ENCODE measurements at places on chromosomes 13 and 19.

GRCh38 chr19:57587529-57587928, 3.6 kb downstream of the ZIK1 start:
- DNase-seq, result no peak

DNA sequence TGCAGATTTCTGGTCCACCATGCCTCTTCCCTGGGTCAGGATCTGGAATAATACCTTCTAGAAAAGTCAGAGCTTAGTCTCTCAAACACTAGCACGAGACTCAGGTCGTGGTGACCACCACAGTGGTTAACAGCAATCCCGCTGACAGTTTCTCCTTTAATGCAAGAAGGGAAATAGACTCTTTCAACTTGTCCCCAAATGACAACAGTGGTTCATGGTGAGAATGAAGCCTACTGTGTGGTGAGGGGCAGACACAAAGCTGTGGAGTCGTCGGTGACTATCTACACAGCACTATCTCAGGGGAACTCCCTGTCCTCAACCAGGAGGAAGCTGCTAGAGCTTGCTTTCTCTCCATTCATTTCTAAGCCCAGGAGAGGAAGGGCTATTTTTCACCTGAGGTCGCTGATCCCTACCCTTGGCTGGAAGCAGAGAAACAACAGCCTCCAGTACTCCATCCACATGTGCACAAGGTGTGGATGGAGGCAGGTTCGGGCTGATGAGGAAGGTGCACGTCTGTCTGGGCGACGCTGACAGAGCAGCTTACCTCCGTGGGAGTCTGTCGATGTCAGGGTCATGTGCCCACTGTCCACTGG, 72.4 kb downstream of the STK24 start:
- no peak for DNase-seq

GRCh38 chr13:67296511-67296910, 66.4 kb upstream of the PCDH9 start:
- no peak for DNase-seq

GRCh38 chr13:110275931-110276552, 30.9 kb downstream of the COL4A1 start:
- DNase-seq, result no peak

GRCh38 chr13:49701491-49701890, 10.2 kb upstream of the EBPL start:
- DNase-seq, result no peak

DNA sequence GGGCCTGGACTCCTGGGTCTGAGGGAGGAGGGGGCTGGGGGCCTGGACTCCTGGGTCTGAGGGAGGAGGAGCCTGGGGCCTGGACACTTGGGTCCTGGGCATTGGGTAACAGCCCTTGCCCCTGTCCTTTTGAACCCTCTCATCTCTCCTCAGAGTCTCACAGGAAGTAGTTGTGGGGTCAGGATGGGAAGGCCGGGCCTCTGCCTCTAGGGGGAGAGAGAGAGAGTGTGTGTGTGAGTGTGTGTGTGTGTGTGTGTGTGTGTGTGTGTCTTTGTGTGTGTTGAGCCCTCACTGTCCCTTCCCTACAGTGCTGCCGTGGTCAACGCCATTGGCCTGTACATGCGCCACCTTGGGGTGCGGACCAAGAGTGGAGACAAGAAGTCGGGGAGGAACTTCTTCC, 10.9 kb downstream of the ARHGEF1 start:
- no peak for DNase-seq

GRCh38 chr13:48585456-48585840, 52.6 kb upstream of the RCBTB2 start:
- no peak for DNase-seq

- DNase-seq, result no peak
These were observed 632.4 kb downstream of the SLITRK5 start for GRCh38 chr13:88303605-88304004.

DNA sequence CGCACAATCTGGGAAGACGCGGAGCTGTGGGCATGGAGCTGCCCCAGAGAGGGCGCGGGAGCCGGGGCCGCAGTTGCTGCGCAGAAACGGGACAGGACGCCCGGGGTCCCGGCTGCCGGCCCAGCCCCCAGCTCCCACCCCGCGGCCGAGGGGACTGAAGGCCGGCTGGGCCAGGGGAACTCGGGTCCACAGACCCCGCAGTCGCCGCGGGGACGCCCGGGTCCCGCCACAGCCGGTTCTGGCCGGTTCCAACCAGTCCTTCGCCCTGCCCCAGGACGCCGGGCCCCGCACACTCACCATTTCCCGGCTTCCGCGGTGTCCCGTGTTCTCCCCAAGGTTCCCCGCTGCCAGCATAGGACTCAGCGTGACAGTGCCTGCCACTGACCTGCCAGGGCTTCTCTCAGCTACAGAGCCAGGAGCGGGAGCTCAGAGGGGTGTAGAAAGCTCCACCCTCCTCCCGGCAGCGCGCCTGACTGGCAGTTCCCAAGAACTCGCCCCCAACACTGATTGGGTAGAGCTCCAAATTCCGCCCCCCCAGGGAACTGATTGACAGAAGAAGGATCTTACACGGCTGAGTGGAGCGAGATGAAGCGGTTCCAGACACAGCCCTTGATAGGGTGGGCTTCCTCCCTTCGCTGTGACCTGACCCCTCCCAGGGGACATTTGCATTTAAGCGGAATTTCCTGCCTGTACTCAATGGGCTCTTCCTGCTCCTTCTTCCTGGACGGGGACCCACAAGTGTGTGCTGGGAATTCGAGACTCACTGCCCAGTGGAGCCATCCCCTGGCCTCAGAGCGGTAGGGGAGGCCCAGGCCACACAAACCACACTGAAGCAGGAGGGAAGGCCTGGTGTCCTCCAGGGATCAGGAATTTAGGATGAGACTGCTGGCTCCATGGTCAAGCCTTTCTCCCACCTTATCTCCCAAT, at the start of gene ZNF442:
Gene ZNF442 (minus strand): TSS at position 448 of the 927 bp plus-strand sequence. CDS start 2,052 bp downstream, outside the sequence.
- peak; percentile 79 for DNase-seq

DNA sequence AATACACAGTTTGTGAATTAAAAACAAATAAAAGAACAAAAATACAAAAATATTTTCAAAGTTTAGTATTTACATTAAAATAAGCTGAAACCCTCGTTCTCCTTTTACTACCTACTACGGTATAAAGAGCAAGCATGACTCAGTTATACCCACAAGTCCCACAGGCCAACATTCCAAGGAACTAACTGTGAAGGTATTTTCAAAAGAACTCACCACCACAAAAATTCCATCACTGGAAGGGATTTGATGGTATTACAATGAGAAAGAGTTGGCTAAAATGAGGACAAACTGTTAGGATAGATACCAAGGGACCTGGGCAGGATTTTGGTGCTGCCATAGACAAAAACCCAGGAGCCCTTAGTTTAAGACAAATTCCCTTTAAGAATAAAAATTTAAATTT, 122.7 kb downstream of the TBC1D4 start:
- no peak for DNase-seq

- no peak for DNase-seq
These were observed 3.3 kb upstream of the KCNC3 start for GRCh38 chr19:50332244-50333038.

DNA sequence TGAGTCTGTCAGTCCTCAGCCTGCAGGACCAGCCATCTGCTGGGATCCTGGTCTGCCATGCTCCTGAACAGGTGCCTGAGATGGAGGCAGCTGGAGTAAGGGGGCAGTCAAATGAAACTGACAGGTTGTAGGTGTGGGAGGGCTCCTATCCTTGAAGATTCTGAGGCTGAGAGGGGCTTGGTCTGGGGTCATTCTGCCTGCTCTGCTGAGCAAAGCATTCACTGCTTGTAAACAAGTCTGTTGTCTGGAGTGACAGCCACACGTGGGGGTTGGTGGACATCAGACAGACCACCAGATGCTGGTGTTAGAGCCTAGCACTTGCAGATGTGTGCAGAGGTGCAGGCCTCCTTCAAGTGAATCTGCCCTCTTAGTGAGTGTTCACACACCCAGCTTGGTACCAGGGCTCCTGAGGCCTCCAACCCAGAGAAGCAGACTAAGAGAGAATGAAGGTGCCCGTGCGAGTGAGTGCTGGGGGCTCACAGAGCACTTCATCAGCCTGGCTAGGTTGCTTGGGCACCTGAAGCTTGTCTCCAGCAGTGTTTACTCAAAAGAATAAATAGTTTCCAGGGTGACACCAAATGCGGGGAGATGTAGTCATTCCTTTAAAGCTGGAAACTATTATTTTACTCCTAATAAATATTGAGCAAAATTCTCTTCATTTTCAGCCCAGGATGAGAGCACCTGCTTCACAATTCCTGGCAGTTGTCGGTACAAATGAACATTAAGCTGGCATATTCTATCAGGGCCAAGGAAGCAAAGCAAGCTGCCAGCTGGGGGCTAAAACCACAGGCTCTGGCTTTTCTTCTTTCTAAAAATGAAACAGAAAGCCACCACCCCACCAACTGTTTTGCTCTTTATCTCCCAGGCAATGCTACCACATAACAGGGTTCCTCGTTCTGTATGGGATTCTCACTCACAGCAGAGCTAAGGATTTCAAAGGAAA, 82.3 kb downstream of the RNASEH2B start:
- DNase-seq, result no peak

GRCh38 chr19:57888560-57889231, at the start of gene ZNF814:
ZNF814 (minus strand) TSS chr19:57889037; CDS start chr19:57888802, 235 bp downstream.
- DNase-seq, result peak; percentile 83

DNA sequence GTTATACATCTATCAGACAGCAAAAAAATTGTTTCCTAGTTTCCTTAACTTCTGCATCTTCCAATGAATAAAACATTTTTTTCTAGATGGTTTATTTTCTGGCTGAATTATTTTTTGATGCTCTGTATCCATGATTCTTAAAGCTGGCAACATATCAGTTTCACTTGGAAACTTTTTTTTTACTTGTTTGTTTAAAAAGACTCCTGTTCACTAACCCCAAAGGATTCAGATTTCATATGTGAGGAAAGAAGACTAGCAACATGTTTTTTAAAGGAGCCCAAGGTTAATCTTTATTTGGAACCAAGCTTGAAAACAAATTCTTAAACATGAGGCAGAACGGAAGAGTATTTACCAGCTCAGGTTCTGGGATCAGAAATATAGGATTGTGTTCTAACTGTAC, 632.3 kb downstream of the SLITRK6 start:
- no peak for DNase-seq

- DNase-seq, result no peak
These were observed 25.3 kb downstream of the HTR2A start for GRCh38 chr13:46871557-46871956.

GRCh38 chr19:47680858-47681332, 32.3 kb upstream of the EHD2 start:
- DNase-seq, result no peak

DNA sequence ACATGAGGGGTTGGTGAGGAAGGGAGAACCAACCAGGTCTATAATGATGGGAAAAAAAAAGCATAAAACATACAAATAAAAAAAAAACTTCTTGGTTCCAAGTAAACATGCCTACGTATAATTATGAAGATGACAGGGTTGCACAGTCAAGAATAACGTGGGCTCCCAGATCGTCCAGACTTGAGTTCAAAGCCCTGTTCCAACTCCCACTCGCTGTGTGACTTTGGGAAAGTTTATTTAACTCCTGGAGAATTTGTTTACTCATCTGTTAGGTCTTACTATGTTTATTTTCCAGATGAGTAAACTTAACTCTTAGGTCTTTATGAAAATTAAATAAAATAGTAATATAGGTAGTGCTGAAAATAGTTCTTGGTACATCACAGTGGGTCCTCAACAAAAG, 13.8 kb downstream of the STARD13 start:
- no peak for DNase-seq

GRCh38 chr13:48631441-48631840, 22.3 kb upstream of the CYSLTR2 start:
- DNase-seq, result no peak

DNA sequence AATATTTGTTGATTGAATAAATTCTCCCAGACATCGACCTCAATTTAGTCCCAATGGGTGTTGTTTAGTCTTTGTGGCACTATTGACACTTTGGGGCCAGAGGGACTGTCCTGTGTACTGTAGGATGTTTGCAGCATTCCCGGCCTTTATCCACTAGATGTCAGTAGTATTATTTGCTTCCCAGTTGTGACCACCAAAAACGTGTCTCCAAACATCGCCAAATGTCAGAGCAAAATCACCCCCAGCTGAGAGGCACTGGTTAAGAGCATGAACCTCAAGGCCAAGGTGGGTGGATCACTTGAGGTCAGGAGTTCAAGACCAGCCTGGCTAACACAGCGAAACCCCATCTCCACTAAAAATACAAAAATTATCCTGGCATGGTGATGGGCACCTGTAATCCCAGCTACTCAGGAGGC, 15.4 kb downstream of the NLRP12 start:
- no peak for DNase-seq

- DNase-seq, result no peak
These were observed 31.4 kb upstream of the ZNF254 start for GRCh38 chr19:24055548-24055947.

GRCh38 chr19:45729800-45730290, 851 bp downstream of the FBXO46 start:
- no peak for DNase-seq

DNA sequence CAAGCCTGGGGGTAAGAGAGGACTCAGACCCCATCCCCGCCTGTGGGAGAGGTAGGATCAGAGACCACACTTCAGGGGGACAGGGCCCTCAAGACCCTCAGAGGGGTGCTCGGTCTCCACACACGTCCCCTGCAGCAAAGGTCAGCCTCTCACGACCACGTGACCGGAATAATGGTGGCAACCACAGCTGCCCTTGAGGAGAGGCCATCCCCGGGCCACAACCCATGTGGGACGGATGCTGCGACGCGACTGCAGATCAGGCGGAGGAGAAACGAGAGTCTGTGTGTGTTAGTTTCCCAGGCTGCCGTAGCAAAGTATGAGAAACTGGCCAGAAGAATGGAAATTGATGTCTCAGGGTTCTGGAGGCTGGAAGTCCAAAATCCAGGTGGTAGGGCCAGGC, 8.9 kb downstream of the MED25 start:
- DNase-seq, result no peak

DNA sequence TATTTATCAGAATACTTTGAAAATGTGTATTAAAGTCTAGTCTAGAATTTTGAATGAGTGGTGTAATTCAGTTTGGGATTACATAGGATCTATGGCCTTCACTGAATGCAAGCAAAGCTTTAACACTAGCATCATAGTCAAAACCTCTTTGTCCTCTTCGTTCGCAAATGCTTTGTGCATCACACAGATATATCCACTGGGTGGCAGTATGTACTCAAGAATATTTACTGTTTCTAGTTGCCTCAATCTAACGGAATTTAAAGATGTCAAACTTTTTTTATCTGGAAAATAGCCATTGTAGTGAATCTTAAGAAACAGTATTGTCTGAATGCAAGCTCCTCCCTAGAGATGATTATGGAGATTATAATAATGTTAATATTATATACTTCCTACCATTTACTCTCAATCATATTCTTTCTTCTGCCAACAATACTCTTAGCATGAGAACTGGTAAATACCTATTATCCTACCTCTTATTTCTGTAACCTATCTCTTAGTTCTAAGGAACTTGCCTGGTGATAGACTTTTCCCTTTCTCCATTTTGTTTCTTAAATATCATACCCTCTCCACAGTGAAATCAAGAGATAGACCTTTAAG, 25.8 kb downstream of the LACC1 start:
- DNase-seq, result peak; percentile 14

All from NCI-H2029 treated with DMSO at 0.1 percent for 48 hours (cell line).